SK-MEL-5 (cell line): ENCODE measurements at places on chromosomes 12 and 14.

- DNase-seq: peak; percentile 45
These were observed 122.6 kb downstream of the CALM1 start for GRCh38 chr14:90519262-90519920.

DNA sequence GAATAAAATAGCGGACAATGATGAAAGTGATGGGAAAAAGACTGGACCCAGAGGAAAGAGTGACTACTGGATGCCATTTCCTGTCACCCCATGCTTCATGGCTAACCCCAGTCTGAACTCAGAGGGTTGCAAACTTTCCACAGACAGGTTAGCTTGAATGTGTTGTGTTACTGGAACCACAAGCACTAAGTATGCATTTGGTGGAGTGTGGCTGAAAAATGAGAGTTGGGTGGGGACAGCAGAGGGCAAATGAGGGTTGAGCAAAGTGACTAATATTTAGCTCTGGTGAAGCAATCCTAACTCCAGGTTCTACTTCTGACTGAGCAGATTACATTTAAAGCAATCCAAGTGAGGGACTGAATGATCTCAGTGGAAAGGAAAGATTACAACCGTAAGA, 1.6 kb downstream of the SLC16A7 start:
- DNase-seq: peak; percentile 4

- DNase-seq: no peak
These were observed 246.0 kb downstream of the BMP4 start for GRCh38 chr14:53710615-53711014.

- DNase-seq: peak; percentile 66
These were observed 166.9 kb upstream of the ATXN7L3B start for GRCh38 chr12:74370608-74371216.
